ENCODE measurements at places on chromosomes 12 and 14.

DNA sequence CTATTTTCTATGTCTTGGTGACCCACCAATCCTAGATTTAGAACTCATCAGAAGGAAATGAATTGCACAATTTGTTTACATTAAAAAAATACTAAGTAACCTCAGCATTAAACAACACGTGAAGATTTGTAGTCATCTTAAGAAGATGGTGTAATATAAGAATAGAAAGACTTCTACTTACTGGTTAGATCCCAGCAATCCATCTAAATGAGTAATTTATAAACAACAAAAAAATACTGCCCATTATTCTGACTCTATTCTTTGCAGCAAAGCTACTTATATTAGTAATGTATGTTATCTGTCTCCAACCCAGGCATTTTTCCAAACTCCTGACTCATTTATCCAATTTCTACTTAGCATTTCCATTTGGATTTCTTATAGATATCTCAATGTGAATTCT is 67.8 kb downstream of the CD163L1 start:
- no peak for DNase-seq

DNA sequence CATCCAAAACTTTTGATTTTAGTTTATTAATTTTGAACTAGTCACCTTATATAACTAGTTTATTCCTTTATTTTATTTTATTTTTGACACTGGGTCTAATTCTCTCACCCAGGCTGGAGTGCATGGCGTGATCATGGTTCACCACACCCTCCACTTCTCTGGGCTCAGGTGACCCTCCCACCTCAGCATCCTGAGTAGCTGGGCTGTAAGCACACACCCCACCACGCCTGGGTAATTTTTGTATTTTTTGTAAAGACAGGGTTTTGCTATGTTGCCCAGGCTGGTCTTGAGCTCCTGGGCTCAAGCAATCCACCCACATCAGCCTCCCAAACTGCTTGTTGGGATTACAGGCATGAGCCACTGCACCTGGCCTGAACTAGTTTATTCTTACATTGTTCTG is 17.3 kb downstream of the PCNX1 start:
- no peak for DNase-seq

DNA sequence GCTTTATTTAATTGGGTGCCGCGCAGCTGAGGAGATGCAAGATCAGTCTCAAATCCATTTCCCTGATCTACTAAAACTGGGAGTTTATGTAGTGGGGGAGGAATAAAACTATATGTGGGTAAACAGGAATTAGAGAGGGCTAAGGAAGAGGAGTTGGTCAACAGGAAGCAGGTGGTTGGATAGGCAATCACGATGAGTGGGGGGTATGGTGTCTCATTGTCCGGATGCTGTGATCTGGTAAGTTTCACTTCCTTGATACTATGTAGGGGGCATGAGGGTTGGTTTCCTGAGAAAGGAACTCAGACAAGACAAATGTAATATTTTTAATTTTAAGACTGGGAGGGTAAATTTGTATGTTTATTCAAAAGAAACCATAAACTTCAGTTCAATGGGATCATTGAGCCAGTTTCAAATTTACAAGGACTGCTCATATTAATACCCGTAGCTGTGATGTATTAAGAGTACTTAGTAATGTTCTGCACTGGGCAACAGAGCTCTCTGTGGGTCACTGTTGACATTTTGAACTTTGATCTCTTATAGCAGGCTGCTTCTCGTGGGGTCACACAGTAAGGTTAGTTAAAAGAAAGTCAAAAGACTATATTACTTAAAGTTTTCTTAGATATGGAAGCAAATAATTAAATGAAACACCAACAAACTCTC is 786.2 kb upstream of the FBXO33 start:
- DNase-seq: no peak

DNA sequence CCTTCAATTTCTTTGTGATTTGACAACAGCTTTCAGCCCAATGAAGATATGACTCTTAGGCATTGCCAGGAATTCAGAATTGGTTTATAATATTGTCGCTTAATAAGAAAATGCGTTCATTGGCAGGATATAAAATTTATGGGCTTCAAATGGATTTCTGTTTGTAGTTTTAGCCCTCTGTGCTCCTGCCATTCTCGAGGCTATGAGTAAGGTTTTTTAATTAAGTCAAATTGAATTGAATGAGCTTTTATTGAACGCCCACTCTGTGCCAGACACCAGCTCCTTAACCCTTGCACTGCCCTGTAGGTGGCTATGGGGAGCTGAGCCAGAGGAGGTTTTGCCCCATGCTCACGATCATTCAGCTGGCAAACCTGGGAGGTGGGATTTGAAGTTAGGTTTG is 115.1 kb downstream of the SLC25A47 start:
- DNase-seq: no peak

GRCh38 chr14:54138024-54138353 is 181.4 kb upstream of the BMP4 start:
- DNase-seq: no peak

DNA sequence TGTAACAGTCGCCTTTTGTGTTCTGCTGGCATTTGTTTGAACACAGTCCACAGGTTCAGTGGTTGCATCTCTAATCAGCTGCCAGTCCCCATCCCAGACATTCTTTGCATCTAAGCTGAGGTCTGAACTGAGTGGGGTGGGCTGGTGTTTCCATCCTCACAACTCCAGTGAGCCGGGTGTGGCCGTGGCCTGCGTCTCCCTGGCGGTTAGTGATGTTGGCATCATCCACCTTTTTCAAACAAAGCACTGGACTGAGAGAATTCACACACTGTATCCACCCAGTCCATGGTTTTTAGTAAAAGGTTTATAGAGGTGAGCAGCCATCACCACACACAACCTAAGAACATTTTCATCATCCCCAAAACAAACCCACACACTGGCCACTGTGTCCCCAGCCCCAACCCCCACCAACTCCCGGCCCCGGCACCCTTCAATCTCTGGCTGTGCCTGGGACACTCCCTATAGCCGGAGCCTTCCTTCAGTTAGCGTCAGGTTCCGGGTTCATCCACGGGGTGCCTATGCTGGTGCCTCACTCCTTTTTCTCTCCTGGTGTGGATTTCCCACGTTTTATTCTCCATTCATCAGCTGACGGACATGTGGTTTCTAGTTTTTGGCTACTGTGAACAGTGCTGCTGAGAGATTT is 6.5 kb downstream of the DDX51 start:
- no peak for DNase-seq

Data from NCI-H1436 treated with DMSO at 0.1 percent for 48 hours (cell line).